Nucleus accumbens (tissue), 56 donors: ENCODE measurements at places on chromosomes 3 and 15.

GRCh38 chr15:95758451-95758850 lies 572.0 kb upstream of the NR2F2 start:
- DNase-seq, result no peak

DNA sequence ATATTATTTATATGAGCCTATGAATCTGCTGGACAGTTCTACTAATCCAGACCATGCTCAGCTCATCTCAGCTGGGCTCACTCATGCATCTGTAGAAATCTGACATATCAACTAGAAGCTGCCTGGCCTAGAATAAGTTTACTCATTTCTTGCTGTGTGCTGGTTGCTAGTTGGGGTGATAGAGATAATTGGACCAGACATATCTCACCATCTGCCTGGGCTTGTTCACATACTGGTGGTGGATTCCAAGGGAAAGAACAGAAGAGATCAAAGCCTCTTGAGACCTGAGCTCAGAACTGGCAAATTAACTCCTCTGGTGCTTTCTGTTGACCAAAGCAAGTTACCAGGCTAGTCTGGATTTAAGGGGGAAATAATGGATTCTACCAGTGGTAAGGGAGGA lies 109.1 kb downstream of the NSUN3 start:
- DNase-seq, result no peak

DNA sequence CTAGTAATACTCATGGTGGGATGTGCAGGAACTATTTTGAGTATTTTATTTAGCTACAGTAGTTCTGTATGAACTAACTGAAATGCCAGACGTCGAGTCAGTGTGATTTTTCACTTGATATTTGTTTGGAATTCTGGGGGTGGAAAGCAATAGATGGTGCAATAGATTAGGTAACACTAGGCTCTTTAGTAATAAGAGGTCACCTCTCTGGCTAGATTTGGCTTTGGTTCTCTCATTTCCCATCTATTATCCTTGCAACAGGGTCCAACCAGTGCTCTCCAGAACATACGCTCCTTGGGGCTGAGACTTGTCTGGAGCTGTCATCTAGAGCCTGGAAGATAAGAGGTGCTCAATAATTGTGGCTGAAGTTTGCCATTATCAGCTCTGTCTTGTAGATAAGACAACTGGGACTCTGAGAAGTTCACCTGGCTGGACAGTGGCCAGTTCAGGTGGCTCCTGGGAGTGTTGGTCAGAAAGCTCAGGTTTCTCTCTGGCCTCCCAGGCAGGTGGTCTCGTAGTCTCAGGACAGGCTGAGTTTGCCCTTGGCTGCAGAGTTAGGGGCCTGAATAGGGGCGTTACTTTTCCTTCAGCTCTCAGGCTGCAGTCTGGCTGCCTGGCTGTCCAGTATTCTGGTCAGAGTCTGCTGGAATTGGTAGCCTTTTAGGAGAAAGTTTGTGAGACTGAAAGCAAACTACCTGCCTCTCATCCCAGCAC lies 277.5 kb upstream of the RGMA start:
- no peak for DNase-seq

- DNase-seq, result no peak
Measured at GRCh38 chr3:41424543-41425300, 225.4 kb downstream of the CTNNB1 start.

DNA sequence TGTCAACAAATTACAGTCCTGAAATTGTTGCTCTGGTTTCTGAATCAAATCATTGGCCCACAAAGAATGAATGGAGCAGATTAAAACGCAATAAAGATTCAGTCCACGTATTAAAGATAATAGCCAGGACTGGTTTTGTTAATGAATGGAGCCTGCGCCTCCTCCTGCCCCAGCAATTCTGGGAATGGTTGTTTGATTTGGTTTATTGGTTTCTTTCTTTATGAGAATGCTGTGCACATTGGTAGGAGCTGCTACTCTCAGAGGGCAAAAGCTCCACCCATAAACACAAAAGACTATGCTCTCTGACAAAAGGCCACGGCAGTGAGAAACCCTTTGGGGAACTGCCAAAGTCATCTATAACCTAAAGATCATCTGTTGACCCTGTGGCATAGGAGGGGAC lies 261.1 kb downstream of the ABHD5 start:
- DNase-seq, result no peak

- no peak for DNase-seq
Measured at GRCh38 chr3:139251529-139251928, 92.3 kb upstream of the MRPS22 start.

DNA sequence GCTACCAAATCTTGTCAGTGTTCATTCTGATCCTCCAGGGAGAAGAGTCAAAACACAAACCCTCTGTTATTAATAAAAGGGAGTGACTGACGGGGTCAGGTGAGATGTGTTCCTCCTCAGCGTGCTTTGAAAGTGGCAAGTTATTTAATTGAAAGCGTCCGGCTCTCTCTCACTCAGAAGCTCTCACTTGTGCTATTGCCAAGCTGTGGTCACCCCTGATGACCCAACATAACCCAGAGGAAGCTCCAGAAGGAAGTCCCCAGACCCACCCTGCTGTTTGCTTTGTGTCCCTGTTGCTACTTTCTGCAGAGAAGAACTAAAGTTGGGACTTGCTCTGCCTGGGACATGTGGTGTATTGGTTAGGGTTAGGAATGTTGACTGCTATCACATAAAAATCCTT lies 235.6 kb downstream of the EDEM1 start:
- DNase-seq, result no peak

DNA sequence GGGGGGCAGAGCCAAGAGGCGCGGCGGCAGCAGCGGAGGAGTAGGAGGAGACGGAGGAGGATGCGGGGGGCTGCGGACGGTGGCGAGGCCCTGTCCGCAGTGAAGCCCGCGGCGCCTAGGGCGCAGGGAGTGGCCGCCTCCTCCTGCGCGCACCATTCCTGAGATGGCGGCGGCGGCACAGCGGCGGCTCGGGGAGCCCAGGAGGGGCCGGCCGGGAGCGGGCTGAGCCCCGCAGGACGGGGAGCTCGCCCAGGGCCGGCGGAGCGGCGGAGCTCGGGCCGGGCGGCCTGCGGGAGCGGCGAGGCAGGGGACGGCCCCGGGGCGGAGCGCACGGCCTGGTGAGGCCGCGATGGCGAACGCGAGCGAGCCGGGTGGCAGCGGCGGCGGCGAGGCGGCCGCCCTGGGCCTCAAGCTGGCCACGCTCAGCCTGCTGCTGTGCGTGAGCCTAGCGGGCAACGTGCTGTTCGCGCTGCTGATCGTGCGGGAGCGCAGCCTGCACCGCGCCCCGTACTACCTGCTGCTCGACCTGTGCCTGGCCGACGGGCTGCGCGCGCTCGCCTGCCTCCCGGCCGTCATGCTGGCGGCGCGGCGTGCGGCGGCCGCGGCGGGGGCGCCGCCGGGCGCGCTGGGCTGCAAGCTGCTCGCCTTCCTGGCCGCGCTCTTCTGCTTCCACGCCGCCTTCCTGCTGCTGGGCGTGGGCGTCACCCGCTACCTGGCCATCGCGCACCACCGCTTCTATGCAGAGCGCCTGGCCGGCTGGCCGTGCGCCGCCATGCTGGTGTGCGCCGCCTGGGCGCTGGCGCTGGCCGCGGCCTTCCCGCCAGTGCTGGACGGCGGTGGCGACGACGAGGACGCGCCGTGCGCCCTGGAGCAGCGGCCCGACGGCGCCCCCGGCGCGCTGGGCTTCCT lies at the start of gene GPR27:
Gene GPR27 (plus strand): TSS at position 155 of the 909 bp plus-strand sequence. CDS start 195 bp downstream, at position 350.
- no peak for DNase-seq

- DNase-seq, result no peak
Measured at GRCh38 chr3:63922491-63923199, 10.5 kb upstream of the SCAANT1 start.

DNA sequence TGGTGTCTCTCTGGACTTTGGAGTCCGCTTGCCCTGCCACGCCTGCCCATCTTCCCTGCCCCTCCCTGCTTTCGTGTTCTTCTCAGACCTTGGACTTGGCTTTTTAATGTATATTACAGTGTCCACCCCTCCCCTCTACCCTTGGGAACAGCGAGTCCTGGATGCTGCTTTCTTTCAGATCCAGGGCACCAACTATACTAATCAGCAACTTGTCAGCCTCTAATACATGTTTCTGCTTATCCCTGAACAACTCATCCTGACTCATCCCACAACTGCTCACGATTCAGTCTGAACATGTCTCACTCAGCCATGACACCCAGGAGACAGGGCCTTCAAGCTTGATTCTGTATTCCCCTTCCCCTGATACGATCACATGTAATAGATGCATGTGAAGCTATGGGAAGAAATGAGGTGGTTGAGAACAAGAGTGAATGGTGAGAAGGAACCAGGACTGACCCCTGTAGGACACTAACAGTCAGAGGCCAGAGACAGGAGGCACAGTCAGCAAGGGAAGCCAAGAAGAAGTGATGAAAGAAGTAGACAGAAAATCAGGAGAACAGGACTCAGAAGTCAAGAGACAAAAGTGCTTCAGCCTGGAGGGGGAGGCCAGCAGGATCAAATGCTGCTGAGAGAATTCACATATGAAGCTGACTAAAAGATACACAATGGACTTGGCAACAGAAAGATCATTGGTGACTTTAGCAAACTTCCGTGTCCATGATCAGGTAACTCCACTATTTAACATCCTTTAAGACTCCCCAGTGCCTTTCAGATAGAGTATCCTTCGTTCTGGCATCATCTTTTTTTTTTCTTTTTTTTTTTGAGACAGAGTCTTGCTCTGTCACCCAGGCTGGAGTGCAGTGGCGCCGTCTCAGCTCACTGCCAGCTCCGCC lies 35.4 kb downstream of the BCL2L10 start:
- DNase-seq, result no peak

DNA sequence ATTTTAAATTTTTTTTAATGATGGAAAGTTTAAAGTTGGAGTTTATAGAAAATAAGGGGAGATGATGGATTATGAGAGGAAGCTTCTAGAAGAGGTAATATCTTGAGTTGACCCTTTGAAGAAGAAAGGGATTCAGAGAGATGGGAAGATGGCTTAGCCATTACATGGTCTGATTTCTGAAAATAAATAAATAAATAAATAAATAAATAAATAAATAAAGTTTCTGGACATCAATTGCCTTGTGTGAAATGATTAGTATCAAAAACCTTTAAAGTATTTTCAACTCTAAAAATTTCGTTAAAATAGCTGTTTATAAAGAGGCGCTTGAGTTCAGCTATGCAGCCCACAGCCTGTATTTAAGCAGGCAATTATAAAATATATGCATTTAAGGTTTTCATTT lies 93.3 kb downstream of the MB21D2 start:
- no peak for DNase-seq

GRCh38 chr3:13615019-13615528 lies 66.1 kb downstream of the FBLN2 start:
- DNase-seq, result no peak

- no peak for DNase-seq
Measured at GRCh38 chr3:76997733-76998132, 42.2 kb upstream of the ROBO2 start.

DNA sequence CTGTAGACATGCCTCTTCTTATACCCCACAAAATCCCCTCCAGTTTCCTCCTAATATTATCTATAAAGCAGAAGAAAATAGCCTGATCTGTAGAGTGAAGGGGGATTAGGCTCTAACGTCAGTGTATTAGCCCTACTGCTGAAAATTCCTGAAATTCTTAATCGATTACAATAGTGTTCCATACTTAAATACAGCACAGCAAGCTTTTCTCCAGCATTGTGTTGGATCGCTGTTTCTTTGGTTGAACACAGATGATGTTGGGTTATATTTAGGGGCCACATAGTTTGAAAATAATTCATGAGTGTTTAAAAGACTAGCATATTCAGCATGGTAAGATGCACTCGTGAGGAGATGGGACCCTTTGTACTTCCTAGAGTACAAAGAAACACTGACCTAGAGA lies 52.5 kb downstream of the PIAS1 start:
- DNase-seq, result no peak

GRCh38 chr3:14477311-14477935 lies 62.7 kb downstream of the GRIP2 start:
- no peak for DNase-seq

- DNase-seq, result no peak
Measured at GRCh38 chr3:130853581-130853980, 40.3 kb upstream of the ATP2C1 start.

DNA sequence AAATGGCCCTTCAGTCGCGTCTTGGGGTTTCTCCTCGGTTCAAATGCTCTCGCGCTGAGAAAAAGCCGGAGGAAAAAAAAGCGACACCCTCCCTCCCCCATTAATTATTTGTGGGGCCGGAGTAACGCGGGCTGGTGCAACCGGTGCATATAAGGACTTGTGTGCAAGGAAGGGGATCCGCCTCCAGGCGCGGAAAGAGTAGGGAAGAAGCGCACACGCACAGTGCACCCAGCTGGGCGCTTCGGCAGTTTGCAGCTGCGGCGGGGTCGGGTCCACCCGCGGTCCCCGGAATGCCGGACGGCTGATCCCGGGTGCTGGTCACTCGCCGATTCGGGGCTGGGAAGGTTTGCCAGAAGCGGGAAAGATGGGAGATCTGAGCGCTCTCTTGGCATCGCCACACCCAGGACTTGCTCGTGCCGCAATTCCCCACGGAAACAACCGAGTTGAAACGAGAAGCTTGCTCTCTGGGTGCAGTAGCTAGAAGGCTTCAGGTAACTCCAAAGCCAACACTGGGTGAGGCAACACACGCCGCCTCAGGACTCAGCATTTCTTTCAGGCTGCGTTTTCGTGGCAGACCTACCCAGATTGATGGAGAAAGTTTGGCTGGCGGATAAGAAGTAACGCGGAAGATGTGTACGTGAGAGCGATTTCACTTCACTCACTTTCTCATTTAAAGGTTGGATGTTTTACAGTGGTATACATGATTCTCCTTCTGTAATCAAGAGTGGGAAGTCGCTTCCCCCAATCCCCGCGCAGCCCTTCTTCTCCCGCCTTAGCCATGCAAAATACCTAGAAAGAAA lies 720 bp upstream of the TNIK start:
- DNase-seq, result peak; percentile 74

DNA sequence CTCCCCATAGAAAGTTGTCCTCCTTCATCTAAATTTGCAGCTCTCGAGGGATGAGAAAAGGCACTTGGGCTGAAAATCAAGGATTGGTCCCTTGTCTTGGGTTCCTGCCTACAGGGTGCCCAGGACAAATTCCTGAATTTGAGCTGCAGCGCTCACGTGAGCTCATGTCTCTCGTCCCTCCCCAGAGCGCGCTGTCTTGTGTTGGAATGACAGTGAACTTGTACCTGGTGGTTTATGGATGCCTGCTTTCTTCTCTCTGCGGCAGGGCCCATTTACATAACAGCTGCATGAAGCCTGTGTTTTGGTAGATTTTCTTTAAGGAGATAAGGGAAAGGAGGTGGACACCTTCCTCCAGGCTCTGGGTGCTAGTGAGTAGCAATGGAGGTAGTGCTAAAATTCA lies 4.3 kb downstream of the RYR3 start:
- DNase-seq, result no peak

GRCh38 chr15:52082197-52083036 lies 30.2 kb downstream of the BCL2L10 start:
- no peak for DNase-seq

DNA sequence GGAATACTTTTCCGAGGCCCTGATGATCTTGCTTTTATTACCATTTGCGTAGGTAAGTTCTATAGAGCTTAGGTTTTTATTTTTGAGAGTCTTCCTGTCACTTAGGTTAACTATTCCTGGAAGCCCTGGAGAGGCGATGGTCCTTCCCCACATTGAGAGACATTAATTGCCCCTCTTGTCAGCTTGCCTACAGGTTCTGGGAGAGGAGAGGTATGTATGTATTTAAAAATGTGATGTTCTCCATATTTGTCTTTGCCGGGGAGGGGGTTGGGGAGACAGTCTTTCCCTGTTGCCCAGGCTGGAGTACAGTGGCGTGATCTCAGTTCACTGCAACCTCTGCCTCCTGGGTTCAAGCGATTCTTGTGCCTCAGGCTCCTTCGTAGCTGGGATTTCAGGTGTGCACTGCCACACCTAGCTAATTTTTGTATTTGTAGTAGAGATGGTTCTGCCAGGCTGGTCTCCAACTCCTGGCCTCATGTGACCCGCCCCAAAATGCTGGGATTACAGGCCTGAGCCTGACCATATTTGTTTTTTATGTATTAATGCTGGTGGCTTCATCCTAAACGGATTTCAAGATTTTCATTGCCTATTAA lies 6.2 kb downstream of the RPSA start:
- DNase-seq, result no peak
